ENCODE measurements at places on chromosomes 4 and X.

- DNase-seq: no peak
Observed at GRCh38 chrX:105461016-105461415, 240.5 kb upstream of the TEX13A start.

DNA sequence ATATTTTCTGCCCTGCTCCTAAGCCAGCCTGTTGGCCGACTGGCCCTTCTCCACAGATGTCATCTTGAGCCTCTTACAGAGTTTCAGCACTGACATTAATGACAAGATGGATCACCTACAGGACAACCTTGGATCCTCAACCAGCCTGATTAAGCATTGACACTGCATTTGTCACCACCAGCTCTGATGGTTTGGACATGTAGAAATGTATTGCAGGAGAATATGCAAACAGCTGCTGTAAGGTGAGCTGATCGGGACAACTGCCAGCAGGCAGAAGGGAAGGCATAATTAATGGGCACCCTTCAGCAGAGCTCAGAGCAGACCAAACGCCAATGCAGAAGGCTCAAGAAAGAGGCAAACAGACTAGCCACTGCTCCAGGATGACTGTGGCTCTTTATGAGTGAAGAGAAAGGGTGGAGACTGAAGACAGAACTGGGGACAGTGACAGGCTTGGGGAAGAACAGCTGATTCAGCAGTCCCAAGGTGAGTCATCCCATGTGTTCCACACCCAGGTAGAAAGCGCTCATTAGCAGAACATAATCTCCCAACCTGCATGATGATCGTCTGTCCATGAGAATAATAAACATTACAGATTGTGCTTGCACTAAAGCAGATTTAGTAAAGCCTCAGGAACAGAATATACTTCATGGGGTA is 6.7 kb downstream of the CORIN start:
- no peak for DNase-seq

GRCh38 chr4:183099537-183100297 is 660 bp downstream of the WWC2 start:
- DNase-seq: no peak

GRCh38 chrX:130174045-130174704 is 2.4 kb downstream of the RAB33A start:
- no peak for DNase-seq

DNA sequence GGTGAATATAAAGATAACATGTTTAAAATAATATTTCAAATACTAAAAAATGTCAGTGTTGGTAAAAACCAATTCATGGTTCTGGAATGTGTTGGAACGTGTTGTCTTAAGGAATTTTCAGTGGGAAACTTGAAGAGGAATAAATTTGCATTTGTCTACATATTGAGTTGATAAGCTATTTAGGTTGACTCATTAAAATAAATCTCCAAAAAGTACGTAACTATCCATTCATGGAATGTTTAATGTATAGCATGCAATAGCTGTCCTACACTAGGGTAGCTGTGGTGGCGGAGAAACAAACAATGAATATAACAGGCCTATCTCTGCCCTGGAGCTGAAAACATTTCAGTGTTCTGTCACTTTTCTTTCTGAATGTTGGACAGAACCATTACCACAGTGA is 20.3 kb downstream of the SHISA3 start:
- no peak for DNase-seq

All from keratinocyte (primary cell).